ENCODE measurements at places on chromosomes 6 and 20.

DNA sequence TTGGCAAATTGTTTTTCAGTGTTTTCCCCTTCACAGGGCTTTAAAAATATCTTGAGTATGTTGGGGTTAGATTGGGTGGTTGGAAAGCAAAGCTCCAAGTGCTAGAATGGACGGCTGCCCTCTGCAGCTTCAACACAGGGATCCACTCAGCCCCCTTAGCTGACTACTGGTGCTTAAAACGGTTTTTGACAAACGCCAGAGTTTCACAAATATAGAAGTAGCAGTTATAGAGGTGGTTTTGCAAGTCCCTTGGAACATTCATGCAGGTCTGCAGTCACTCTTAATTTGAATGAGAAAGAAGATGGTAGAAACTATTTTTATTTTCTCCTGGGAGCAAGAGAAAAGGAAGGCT, 175.9 kb downstream of the ARID1B start:
- no peak for DNase-seq

- DNase-seq = peak; percentile 25
Measured at GRCh38 chr20:20083807-20084206, 31.5 kb downstream of the CFAP61 start.

- DNase-seq = no peak
Measured at GRCh38 chr6:124721331-124721730, 240.9 kb upstream of the RNF217 start.

DNA sequence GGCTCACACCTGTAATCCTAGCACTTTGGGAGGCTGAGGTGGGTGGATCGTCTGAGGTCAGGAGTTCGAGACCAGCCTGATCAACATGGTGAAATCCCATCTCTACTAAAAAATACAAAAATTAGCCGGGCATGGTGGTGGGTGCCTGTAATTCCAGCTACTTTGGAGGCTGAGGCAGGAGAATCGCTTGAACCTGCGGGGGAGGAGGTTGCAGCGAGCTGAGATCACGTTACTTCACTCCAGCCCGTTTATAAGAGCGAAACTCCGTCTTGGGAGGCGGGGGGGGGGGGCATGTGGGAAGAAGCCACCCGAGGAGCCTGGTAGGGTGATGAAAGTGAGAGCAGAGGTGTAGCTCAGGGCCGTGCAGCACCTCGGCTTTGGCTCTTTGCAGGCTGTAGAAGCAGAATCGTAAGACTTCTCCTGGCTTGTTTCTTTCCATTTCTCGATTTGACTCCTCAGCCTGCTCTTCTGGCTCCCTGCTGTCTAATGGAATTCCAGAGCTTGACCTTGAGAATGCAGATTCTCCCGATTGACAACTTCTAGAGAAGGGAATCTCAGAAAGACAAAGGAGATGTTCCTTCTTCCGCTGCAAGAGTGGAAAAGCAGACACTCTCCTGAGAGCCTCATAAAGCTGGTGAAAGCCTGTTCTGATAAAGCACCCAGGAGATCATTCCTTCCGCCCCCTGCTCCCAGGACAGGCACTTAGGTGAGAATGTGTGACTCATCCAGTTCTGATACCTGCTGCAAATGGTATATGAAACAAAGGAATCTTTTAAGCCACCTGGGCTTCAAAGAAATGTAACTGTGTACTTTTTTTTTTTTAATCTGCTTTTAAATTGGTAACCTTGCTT, 26.0 kb upstream of the PPP1R16B start:
- no peak for DNase-seq

DNA sequence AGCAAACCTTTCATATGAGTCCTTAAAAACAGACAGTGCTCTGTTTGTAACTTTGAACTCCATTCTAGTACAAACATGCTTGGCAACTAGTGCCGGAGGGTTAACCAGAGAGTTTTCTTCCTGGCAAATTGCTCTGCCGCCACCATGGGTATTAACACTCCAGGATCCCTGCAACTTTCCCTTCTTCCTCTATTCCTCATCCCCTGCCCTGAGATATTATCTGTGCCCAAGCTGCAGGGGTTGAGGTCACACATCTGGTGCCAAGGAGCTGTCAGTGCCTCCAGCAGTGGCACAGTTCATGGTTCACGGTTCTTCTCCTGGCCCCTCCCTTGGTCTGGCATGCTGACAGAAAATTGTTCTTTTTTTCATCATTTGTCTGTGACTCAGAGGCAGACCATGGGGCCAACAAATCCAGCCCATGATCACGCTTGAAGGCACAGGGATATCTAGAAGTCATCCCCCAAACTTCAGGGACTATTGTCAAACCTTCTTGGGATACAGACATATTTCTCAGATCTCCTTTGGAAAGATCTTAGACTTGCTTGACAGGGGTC, 77.5 kb downstream of the ATXN1 start:
- DNase-seq = peak; percentile 76

DNA sequence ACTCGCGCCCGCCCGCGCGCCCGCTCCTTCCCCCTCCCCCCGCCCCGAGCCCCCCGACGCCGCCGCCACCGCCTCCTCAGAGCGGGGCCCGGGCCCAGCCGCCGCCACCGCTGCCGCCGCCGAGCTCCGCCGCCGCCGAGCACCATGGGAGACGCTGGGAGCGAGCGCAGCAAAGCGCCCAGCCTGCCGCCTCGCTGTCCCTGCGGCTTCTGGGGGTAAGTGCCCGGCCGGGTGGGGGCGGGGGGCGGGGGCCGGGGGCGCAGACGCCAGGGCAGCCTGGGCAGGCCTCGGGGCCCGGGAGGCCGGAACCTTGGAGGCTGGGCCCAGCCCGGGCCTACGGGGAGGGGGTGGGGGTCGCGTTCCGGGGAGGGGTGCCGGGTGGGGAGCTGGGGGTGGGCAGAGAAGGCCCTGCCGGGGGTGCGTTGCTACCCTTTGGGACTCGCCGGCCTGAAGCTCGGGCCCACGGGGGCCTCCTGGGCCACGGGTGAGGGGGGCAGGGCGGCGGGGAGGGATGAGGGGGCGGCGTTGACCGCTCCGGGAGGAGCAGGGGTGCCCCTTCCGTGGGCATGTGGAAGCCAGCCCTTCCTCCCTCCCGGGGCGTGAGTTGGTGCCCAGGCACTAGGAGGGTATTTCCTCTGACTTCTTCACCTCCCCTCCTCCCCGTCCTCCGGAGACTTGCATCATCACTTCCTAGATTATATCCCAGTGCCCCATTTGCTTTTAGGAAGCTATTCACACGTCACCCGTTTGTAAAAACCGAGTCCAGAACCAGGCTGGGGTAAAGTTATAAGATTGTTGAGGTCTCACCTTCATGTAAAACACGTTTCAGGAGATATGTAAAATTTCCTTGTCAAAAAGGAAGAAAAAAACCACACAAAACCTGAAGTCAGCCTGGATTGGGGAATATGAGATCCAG, 533 bp downstream of the ZFAND3 start:
- DNase-seq = peak; percentile 38

- DNase-seq = no peak
Measured at GRCh38 chr6:168867247-168868102, 386.2 kb downstream of the THBS2 start.

DNA sequence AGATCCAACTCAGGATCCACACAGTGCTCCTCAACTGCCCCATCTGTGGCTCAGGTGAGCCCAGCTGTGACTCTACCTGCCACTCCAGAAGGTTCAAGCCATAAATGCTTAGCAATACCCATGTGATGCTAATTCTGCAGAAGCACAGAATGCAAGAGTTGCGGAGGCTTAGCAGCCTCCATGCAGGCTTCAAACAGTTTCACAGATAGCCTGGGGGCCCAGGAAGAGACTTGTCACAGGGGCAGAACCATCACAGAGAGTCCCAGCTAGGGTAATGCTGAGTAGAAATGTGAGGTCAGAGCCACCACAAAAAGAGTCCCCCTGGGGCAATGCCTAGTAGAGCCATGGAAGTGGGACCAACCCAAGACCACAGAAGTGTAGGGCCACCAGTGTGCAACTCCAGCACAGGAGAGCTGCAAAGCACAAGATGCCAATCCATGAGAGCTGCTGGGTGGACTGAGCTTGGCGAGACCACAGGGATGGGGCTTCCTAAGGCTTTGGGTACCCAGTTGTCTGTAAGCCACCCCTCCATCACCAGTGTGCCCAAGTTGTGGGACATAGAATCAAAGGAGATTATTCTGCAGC, 283.9 kb downstream of the UBE3D start:
- no peak for DNase-seq

GRCh38 chr6:156776470-156776839, 723 bp upstream of the ARID1B start:
- DNase-seq = no peak

DNA sequence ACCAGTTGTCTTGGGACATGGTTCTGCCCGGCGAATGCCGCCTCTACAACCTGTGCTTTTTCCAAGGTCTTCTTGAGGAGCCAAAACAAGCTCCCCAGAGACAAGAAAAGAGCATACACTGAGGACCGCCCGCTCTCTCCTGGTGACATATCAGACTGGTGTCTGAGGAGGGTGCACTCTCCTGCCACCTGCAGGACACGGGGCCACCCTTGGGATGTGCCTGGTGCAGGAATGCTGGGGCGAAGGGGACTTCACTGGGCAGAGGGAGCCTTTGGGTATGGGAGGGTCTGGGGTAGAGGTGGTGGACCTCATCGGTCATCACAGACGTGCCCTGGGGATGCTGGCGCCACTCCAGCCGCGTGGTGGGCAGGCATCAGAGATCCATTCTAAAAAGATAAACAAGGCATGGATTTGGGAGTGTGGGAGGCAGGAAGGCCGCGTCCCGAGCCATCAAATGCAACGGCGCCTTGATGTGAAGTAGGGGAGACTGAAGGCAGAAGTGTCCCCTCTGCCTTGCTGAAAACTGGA, 163.3 kb downstream of the CD83 start:
- no peak for DNase-seq

DNA sequence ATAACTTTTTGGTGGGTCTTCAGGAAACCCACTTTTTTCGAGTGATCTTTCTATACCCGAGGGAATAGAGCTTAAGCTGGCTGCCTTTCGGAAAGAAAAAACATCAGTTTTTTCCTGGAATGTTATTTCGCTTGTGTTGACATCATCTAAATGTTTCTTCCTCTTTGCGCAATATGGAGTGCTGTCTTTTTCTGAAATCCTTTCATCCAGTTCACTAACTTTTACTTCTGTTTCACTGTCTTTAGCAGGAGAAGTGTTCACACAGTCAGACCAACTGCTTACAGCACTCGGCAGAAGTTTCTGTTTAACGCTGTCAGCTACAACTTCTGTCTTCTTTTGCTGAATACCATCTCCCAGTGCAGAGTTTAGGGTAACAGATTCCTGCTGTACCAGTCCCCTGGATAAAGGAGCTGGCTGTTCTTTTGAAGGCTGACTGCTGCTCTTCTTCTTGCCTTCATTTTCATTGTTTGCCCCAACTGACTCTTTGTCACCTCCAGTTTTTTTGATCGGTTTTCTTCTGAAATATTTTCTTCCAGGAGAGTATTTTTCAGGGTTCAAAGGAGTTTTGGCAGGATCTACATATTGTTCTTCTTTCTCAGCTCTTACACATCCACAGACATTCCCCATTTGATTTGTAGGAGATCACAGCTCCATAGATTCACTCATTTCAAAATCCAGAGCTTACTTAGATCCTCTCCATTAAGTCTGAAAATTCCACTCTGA, 50.0 kb upstream of the DST start:
- no peak for DNase-seq

- DNase-seq = peak; percentile 85
Measured at GRCh38 chr20:57047281-57048026, 219.0 kb downstream of the BMP7 start.

DNA sequence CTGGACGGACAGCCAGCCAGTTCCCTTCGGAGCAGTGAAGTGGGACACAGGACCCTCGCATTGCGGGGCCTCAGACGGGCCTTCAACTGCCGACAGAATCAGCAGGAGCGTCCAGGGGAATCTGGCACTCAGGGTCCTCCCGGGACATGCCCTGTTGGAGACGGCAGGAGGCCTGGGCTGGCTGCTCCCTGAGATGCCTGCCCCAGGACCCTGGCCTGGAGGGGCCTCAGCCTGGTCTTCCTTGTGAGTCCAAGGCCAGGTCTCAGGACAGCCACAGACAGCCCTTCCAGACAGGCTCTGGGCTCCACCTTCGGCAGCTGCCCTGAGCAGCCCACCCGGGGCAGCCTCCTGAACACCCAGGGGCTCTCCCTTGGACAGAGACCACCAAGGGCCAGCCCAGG, 14.6 kb upstream of the HELZ2 start:
- DNase-seq = no peak

GRCh38 chr6:167049275-167049674, 50.1 kb downstream of the CEP43 start:
- no peak for DNase-seq

DNA sequence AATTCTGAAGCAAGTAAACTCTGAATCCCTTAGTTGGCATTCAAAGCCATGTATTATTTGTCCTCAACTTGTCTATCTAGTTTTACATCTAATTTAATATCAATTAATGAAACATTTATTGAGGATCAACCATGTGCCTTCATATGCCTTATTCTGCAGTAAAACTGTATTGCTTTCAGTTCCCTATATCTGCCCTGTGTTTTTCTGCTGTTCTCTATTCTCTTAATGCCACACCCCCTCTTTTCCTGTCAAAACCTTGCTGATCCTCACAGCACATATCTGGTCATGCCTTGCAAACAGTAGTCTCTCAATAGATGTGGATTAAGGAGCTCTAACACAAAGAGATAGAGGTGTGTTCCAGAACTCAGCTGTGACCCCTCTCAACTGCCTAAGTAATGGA, 2.0 kb downstream of the FIG4 start:
- DNase-seq = peak; percentile 50

- no peak for DNase-seq
Measured at GRCh38 chr6:16857969-16858592, 96.8 kb upstream of the ATXN1 start.

- DNase-seq = peak; percentile 19
Measured at GRCh38 chr6:3202999-3203696, 24.3 kb downstream of the TUBB2B start.

DNA sequence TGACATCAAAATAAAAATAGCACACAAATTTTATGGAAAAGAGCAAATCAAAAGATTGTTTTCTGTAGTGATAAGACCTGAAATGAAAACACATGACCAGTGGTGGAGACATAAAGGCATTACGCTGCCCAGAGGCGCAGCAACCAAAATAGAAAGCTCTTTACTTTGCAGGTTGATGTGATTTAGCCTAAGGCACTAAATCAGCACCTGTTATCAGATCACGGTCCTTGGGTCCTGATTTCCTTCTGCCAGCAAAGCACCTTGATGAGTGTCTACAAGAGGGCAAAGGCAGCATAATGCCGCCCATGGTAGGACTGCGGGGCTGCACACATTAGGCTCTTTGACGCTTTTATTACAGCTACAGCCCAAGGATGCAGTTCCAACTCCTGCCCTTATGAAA, 19.3 kb upstream of the RAMACL start:
- no peak for DNase-seq

DNA sequence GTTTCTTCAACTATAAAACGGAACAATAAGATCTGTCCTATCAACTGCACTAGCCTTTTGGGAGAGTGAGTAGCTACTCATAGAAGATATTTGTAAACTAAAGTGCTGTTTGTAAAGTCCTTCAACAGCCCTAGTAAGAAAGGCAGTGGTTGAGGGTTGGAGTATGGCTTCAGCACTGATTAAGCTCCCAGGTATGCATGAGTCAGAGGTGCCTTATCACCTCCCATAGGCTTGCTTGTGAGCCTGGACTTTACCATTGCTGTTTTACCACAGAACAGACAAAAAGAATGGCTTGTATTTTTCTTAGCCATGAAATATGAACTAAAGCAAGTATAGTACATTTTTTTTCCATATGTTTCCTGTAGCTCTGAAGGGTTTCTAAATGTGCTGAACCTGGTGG, 44.1 kb downstream of the SAMD3 start:
- no peak for DNase-seq

All from RPMI8226 (cell line).